ENCODE measurements at places on chromosomes 7 and 10. TPM values are rescaled to one million over a fixed set of nuclear protein-coding genes. Genes with fewer than 3 reads are reported as not detected.

- DNase-seq = peak; percentile 35
These were observed 25.2 kb downstream of the TMEM270 start for GRCh38 chr7:73885975-73886798.

- no peak for DNase-seq
These were observed 1083.6 kb upstream of the PHF14 start for GRCh38 chr7:9890092-9890491.

- DNase-seq = no peak
These were observed 3.5 kb upstream of the LCOR start for GRCh38 chr10:96828609-96829008.

DNA sequence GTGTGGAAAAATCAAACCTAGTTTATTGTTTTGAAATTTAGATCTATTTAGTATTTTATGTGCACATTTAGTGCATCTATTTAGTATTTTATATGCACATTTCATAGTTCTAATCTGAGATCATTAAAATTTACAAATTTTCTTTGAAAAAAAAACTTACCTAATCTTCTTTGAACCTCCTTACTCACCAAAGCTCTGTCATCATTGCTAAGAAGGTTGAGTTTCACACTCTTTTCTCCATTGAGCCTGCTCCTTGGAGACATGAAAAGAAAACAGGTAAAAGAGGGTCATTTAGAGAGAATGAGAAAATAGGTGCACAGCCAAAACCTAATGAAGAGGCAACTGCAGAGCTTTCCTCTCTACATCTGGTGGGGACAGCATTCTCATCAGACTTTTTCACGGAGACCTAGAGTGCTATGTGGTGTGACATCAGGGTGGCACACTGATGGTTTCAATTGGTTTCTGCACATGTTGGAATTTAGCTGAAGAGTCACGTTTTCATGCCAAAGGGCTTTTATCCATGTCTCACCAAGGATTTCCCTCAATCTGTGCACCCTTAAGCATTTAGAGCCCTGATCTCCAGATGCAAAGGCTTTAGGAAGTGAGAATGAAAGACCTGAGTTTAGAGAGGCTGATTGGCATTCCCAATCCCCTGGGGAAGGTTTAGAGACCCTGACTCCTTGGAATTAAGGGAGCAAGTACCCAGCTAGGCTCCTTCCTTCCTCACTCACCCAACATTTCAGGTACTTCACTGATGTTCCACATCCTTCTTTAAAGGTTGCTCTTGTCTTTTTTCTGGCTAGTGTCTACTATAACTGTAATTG, 89.2 kb upstream of the CAPZA2 start:
- no peak for DNase-seq

DNA sequence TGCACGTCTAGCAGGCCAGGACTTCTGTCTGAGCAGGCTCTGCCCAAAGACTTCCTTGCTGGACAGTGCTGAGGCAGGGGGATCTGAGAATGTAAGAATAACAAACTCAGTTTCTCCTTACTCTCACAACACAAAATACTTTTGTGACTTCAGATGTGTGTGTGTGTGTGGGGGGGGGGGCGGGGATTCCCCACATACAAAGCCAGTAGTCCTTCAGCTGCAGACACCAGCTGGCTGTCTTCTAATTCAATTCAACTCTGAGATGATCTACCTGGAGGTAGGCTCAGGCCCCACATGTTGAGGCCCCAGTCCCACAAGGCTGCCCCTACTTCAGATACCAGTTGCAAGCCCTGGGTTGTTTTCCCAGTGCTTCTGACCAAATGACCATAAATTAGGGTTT, 4.7 kb upstream of the CXCL12 start:
- DNase-seq = no peak

GRCh38 chr10:120456143-120456625, 843 bp upstream of the PLPP4 start:
- DNase-seq = no peak

GRCh38 chr7:140230516-140230860, 53.7 kb upstream of the KDM7A start:
- no peak for DNase-seq

DNA sequence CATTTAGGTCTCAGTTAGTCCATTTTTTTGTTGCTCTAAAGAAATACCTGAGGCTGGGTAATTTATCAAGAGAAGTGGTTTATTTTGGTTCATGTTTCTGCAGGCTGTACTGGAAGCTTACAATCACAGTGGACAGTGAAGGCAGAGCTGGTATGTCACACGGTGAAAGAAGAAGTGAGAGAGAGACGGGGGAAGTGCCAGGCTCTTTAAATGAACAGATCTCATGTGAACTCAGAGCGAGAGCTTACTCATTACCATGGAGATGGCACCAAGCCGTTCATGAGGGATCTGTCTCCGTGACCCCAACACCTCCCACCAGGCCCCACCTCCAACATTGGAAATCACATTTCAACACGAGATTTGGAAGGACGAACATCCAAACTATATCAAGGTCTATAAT, 18.9 kb upstream of the PNLIPRP3 start:
- DNase-seq = no peak

DNA sequence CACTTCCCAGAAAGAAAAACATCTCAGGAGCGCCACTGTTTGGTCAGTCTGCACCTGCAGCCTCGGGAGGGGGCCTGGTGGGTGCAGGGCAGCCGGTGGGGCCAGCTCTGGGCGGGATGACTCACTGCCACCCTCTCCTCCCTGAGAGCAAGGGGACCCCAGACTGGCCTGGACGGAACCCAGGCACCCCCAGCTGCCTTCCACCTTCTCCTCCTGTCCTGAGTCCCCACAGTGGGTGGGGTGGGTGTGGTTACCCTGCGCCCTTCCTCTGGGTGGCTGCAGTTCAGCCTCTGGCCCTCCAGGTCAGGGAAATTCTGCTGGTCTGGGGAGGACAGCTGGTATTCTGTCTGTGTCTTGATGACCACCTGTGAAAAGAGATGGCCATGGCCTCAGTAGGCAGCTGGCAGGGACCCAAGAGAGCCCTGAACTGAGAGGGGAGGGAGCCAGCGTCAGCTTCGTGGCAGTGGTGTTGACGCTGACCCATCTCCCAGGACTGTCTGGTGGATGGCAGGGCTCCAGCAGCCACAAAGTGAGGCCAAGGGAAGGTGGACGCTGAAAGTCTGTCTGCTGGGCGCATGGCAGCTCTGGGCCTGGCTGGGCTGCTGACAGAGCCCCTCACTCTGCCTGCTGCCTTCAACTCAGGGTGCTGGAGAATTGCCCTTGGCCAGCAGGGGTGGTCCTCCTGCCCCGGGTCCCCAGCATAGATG, 8.9 kb downstream of the CALY start:
- no peak for DNase-seq

- peak; percentile 65 for DNase-seq
These were observed 107.5 kb upstream of the ANLN start for GRCh38 chr7:36281945-36282717.

DNA sequence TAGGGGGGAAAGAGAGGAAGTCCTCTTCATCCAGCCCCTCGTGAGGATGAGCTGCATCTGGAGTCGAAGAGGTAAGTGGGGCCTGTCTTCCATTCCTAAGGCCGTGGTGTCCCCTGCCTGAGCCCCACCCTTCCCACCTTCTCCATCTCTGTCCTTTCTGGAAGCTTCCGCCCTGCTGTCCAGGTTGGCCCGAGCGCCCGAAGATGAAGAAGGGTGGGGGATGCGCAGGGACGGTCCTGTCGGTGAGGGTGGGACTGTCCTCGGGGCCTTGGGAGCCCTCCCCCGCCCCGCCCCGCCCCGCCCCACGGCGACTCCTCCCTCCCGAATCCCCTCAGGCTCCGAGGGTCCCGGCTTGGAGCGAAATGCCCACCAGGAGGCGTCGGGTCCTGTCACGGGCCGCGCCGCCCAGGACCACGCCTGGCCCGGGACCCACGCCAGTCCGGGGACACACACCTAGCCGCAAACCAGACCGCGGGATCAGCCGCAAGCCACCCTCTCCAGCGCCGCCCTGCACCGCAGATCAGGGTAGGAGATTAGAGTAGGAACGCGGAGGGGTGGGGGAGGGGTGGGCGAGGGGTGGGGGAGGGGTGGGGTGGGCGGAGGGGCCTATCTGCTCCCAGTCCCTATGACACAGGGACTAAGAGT, 15.3 kb downstream of the GPRIN2 start:
- no peak for DNase-seq

DNA sequence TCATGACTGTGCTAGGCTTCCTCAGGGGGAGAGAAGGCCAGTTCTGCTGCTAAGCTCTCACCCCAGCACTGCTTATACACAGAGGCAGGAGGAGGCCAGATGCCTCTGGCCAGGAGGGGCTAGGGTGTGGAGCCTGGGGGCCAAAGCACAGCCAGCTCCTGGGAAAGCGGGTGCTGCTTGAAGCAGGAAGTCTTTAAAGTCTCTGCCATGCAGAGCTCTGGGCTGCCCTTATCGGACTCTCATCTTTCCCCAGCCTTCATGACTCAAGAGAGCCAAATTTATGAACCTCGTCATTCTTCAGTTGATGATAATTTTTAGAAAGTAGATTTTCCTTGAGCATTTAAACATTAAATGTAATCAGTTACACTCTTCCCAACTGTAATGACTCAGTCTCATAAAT, 11.2 kb upstream of the TSPAN14 start:
- DNase-seq = peak; percentile 81

DNA sequence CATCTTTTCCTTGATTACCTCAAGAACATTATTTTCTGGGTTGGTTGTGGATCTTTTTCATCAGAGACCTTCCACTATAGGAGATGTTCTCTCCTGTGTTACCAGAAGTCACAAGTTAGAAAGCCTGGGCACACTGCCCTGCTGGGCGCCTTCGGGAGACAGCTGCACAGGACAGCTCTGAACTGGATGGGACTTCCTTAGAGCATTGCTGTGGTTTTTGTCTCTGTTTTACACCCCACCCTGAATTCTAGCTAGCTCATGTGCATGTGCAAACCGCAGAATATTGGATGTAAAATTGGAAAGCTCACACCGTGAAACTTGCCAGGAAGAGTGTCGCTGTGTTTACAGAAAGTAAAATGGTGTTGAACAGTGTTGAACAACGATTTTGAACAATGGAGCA, 54.4 kb upstream of the SEC61G start:
- no peak for DNase-seq

DNA sequence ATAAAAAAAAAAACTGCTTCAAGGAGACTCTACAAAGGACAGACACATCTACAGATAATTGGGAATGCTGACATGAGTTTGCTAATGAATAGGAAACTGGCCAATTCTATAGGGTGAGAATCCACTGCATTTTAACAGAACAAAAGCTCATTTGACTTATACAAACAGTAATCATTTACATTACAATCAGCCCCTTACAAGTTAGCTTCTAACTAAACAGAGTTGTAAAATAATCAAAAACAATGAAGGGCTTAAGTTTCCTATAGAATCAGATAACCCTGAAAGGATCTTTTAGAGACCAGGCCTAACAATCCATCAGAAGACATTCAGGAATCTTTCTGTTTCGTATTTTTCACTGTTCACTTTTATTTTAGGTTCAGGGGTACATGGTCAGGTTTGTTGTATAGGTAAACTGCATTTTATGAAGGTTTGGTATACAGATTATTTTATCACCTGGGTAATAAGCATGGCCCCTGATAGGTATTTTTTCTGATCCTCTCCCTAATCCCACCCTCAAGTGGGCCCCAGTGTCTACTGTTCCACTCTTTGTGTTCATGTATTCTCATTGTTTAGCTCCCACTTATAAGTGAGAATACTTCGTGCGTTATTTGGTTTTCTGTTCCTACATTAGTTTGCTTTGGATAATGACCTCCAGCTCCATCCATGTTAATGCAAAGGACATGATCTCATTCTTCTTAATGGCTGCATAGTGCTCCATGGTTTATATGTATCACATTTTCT, 131.3 kb upstream of the NOBOX start:
- no peak for DNase-seq

GRCh38 chr10:25651534-25651933, 282.5 kb upstream of the MYO3A start:
- DNase-seq = no peak

GRCh38 chr7:14905764-14906163, 3.2 kb upstream of the DGKB start:
- DNase-seq = no peak

- DNase-seq = no peak
These were observed 16.5 kb downstream of the SLK start for GRCh38 chr10:103983367-103983911.

GRCh38 chr7:47465191-47465590, 116.7 kb downstream of the TNS3 start:
- DNase-seq = peak; percentile 72

DNA sequence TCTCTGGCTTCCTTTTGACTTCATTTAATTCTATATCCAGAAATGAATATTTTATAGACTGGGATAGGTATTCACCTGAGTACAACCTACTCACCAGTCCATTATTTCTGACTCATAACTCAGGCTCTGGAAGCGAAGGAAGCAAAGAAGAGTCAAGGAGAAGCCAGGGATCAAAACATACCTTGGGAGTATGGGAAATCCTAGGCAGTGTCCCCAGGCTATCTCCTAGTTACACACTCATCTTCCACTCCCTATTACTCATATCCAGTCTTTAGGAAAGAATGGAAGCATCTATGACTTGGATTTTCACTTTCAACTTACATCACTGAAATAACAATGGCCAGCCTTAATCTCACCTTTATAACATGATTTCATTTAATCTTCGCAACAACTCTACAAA, 40.9 kb upstream of the ELAPOR2 start:
- DNase-seq = no peak

- DNase-seq = peak; percentile 71
These were observed 5.4 kb upstream of the SPACDR start for GRCh38 chr7:100469227-100470044.

GRCh38 chr10:73088304-73088703, 8.4 kb downstream of the P4HA1 start:
- DNase-seq = no peak

GRCh38 chr10:44950326-44951225, 9.0 kb upstream of the RASSF4 start:
- DNase-seq = no peak

The SNX10 gene
- total RNA-seq = 1.9 TPM

The ATOH7 gene
- total RNA-seq = under 0.01 TPM

The SPDYE11 gene
- not detected for total RNA-seq

The FAM25C gene
- total RNA-seq = not detected

The OR6B1 gene
- total RNA-seq = under 0.01 TPM

The ACTR1A gene
- 130 TPM for total RNA-seq

The LIPK gene
- total RNA-seq = not detected

The NEUROD6 gene
- not detected for total RNA-seq

The PILRA gene
- 0.43 TPM for total RNA-seq

The GATA3 gene
- total RNA-seq = not detected

The GNG11 gene
- total RNA-seq = 83.1 TPM

The TUBAL3 gene
- total RNA-seq = not detected

The ELAPOR2 gene
- total RNA-seq = 1.7 TPM

The LIPM gene
- total RNA-seq = not detected

The MNX1 gene
- total RNA-seq = not detected

The MRC1 gene
- total RNA-seq = under 0.01 TPM

The IDI1 gene
- total RNA-seq = 114 TPM

The CALU gene
- 855 TPM for total RNA-seq
